ENCODE measurements at places on chromosomes 2 and 18.

DNA sequence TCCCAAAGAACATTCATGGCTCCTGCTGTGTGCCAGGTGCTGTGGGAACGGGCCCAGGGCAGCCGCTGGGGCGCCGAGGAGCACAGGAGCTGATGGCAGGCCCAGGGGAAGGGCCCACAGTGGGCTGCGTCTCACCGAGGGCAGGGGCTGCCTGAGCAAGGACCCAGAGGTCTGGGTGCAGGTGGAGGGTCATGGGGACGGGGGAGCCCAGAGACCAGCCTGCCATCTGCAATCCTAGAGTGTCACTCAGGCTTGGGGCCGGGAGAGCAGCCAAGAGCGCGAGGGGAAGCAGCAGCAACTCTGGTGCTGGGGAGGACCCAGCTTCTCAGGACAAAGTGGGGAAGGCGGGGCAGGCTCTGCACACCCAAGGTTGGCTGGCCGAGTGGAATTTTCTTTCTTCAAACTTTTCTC, 207.4 kb downstream of the HDAC4 start:
- DNase-seq = no peak

- DNase-seq = no peak
These were observed 34.8 kb upstream of the CCDC102B start for GRCh38 chr18:68763083-68763482.

- DNase-seq = no peak
These were observed 11.0 kb downstream of the ADRA2B start for GRCh38 chr2:96105152-96105915.

- no peak for DNase-seq
These were observed 143.1 kb upstream of the L3MBTL4 start for GRCh38 chr18:6557770-6558248.

- no peak for DNase-seq
These were observed 54.5 kb upstream of the TMEM163 start for GRCh38 chr2:134773335-134773734.

GRCh38 chr2:170716851-170717598, 1.9 kb downstream of the SP5 start:
- DNase-seq = peak; percentile 23

GRCh38 chr18:64017870-64018269, 48.0 kb downstream of the SERPINB8 start:
- DNase-seq = no peak

DNA sequence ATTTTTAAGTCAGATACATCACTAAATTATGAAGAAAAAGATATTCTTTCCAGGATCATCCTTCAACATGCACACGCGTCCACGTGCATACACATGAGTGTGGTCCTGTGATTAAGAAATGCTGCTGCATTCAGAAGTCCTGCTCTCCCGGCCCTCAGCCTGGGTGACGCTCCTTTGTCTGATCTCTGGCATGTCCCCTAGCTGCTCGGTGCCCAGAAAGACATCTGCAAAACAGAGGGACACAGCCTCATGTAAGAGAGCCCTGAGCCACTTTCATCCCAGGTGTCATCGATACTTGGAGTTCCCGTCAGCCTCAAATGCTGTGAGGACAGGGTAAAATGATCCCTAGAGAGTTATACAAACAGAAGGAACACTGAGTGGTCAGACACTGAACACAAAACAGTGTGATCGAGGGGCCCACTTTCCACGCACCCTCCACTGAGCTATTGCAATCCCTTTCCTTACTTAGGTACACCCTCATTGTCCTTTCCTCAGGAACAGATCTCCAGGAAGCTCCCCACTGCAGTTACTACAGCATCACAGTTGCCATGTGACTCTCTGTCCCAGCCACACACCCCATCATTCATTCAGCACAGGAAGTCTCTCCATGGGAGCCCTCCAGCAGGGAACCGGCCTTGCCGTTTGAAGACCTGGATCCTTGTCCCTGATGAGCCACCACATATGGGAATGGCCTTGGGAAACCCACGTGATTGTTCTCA, 32.1 kb downstream of the CRACDL start:
- no peak for DNase-seq

DNA sequence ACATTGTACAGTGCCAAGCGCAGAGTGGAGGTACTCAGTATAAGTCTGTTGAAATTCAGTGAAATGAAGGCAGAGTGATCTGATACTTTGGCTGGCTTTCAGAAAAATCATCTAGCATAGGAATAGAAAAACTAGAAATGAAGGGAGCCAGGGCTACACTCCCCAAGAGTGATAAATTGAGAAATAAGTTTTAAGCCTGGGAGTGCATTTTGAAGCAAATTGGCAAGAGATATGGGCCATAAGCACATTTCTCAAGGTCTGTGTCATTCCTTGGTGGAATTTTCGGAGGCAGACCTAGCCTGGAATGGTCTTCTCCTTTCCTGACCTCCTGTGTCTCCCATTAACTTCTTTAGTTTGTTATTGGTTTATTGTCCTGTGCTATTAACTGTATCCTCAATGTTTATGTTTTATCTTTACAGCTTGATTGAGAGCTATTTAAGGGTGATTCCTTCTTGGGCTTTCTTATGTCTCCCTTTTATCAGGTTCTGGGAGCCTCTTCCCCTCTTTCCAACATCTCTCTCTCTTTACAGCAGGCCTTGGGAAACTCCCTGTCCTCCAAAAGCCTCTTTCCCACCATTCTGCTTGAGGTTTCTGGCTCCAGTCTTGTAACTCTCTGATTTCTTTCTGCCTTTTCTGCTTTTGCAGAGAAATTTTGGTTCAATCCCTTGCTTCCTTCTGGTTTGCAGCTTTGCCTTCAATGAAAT, 649.5 kb downstream of the SLC4A3 start:
- DNase-seq = no peak

GRCh38 chr18:37163119-37163518, 334.2 kb downstream of the KIAA1328 start:
- no peak for DNase-seq

DNA sequence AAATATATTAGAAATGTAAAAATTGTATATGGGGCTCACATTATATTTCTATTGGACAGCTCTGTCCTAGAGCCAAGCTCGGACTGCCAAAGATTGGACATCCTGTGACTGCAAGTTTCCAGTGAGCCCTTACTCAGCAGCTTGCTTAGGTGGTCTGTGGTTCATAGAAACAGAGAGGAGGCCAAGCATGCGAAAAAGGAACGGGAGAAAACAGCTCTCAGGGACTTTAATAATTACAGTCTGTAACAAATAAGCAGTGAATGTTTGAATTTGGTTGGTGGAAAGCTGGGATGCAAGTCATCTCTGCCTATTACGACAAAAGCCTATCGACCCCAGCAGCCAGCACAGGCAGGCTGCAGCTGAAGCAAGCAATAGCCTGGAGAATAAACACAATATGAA, 35.6 kb downstream of the WIPF1 start:
- no peak for DNase-seq

- DNase-seq = no peak
These were observed 52.4 kb upstream of the PTMA start for GRCh38 chr2:231655894-231656293.

- no peak for DNase-seq
These were observed 45.7 kb upstream of the ALPP start for GRCh38 chr2:232332940-232333259.

- DNase-seq = no peak
These were observed 73.2 kb downstream of the EMILIN2 start for GRCh38 chr18:2920027-2920426.

DNA sequence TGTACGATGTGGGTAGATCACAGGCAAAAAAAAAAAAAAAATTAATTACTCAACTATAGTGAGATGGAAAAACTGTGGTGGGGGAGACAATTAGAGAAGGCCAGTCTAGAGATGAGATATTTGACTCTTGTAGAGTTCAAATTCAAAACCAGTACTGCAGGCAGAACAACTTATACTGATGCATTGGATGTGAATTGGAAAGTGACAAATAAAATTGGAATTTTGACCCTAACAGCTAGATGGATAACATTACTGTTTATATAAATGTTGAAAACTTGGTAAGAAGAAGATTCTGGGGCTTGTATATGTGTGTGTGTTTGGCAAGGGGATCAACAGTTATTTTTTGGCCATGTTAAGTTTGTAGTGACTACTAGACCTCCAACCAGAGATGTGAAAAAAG, 256.9 kb downstream of the RND3 start:
- no peak for DNase-seq

DNA sequence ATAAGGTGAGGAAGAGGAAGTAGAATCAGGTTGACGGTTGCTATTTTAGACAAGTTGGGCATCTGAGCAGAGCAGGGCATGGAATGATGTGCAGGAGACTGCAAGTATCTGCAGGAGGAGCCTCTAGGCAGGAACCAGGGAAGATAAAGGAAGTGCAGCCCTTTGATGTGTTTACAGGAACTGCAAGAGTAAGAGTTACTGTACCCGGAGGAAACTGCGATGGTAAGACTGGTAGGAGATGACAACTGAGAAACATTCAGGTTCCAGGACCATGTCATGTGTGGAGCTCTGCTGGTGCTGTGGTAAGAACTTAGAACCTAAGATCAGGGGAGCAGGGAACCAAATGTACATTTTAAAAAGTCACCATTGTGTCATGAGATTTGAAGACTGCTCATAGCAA, 134.3 kb upstream of the STON1 start:
- no peak for DNase-seq

GRCh38 chr2:105660489-105660888, 84.2 kb upstream of the NCK2 start:
- no peak for DNase-seq

DNA sequence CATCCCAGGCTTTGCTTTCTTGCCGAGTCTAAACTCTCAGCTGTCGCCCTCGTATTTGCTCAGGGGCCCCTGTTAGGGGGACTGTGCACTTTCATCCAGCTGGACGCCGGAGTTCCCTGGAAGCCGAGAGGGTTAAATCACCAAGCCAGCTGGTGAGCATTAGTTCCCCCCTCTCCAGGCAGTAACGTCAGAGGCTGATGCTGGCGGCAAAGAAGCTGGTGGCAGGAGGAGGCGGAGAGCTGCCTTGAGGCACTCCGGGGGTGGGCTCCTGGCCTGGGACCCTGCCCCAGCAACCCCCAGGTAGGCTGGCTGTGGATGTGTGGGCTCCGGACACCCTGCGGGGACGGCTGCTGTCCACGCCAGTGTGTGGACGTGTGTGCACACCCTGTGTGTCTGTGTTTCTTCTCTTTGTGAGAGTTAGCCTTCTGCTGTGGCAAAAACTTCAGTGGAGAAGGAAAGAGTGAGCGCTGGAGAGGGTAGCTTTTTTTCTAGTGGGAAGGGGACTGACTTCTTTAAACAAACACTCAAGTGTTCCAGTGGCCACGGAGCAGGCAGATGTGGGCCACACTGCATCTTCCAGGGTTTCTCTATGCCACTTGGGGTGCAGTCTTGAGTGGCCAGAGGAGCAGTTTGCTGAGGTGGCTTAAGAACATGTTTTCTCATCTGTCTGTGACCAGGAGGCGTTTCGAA, 84.7 kb downstream of the GLI2 start:
- no peak for DNase-seq

DNA sequence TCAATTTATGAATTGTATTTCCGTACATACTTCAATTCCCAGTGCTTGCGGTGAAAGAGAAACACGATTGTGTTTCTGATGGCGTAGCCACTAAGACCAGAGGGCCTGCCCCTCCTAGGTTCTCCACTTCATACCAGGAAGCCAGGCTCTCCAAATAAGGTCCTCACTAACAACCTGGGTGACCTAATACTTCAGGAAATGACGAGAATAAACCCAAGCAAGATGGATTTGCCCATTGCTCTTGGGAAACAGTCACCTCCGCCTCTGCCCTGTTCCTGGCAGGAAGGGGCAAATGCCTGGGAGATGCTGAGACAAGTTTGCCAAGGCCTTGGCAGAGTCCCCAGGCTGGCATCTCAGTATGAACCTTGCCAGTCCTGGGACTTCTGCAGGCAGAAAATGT, 41.8 kb downstream of the TTC32 start:
- no peak for DNase-seq

DNA sequence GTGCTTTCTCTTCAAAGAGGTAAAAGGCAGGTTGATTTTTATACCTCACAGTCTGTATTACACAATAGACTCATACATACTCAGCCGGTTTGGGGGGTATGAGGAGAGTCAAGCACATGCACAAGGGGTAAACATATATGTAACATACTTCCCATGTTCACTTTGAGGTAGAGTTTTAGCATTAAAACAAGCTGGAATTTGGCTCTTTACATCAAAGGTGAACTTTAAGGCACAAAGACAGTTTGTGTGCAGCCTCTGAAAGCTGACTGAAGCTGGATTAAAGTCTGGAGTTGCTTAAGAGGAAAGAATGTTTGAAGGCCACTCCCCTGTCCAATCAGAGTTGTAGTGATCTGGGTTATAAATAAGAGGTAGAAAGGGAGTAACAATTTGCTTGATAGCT, 282.0 kb downstream of the DPP10 start:
- DNase-seq = no peak

DNA sequence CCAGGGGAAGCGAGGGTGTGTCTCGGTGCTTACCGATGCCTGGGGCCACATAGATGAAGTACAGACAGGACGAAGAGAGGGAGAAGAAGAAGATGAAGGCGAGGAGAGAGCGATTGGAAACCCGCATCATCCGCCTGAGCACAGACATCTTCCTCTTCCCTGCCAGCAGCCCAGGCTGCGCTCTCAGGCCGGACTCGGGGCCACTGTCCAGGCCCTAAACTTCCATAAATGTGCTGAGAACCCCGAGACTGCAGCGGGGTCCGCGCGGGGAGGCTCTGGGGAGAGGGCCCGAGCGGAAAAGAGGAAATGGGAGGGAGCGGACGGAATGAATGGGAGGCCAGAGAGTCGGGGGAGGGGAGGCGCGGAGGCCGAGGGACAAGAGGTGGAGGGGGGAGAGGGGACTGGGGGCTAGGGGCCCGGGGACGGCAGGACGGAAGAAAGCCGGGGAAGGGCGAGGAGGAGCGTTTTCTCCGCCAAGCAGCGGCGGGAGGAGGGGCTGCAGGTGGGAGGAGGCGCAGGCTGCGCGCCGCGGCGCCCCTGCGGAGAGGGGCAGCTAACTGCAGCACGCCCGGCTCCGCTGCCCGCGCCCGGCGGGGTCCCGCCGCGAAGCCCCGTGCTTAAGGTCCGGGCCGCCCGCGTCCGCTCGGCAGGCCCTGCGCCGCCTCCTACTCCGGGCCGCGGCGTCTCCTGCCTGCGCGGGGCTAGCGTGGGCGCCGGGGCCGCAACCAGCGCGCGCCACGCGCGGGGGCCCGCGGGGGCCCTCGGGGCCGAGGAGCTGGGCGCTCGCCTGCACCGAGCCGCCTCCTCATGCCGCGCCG, at the start of gene B4GALT6:
TSS of gene B4GALT6 (minus strand) at position 303 of the 818 bp plus-strand sequence. CDS start at position 148, 155 bp downstream.
- peak; percentile 6 for DNase-seq

GRCh38 chr2:1740716-1741589, 3.4 kb downstream of the PXDN start:
- no peak for DNase-seq

GRCh38 chr18:77178559-77178958, 46.0 kb upstream of the MBP start:
- no peak for DNase-seq

- no peak for DNase-seq
These were observed 8.1 kb downstream of the EMILIN2 start for GRCh38 chr18:2854875-2855274.

GRCh38 chr2:203730883-203731282, 24.4 kb downstream of the CD28 start:
- DNase-seq = no peak

GRCh38 chr2:138185827-138186226, 221.6 kb downstream of the HNMT start:
- no peak for DNase-seq

GRCh38 chr2:32068-32467, 14.2 kb downstream of the FAM110C start:
- no peak for DNase-seq

GRCh38 chr18:21823848-21824247, 83.3 kb downstream of the MIB1 start:
- no peak for DNase-seq
